Fibroblast of skin of left quadriceps (primary cell): ENCODE measurements at places on chromosomes 1 and 21.

GRCh38 chr1:174008269-174008668 lies 13.9 kb downstream of the RC3H1 start:
- no peak for DNase-seq

DNA sequence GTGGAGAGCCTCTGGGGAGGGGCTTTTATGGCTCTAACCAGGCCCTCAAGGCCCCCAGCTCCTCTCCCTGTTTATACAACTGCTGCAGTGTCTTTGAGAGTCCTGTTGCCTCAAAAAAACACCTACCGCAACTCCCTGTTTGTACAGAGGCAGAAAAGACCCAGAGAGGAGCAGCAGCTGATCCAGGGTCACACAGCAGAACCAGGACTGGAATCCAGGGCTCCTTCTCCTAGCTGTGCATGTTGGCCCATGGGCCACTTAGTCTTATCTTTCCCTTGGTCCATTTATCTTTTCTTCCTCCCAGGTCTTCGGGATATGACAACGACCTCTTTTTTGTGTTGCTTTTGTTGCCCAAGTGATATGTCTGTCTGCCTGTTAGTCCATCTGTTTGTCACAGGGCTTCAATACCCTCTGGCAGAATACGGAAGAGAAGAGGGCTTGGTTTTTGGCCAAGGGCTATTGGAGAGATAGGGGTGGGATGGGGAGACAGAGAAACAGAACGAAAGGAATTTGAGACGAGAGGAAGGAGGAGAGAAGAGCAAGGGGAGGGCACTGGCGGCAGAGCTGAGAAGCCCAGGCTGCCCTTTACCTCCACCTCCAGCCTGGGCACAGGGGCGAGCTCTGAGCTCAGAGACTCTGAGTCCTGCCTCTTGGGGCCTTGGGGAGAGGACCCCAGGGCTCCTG lies 33.5 kb upstream of the WASF2 start:
- DNase-seq, result no peak

DNA sequence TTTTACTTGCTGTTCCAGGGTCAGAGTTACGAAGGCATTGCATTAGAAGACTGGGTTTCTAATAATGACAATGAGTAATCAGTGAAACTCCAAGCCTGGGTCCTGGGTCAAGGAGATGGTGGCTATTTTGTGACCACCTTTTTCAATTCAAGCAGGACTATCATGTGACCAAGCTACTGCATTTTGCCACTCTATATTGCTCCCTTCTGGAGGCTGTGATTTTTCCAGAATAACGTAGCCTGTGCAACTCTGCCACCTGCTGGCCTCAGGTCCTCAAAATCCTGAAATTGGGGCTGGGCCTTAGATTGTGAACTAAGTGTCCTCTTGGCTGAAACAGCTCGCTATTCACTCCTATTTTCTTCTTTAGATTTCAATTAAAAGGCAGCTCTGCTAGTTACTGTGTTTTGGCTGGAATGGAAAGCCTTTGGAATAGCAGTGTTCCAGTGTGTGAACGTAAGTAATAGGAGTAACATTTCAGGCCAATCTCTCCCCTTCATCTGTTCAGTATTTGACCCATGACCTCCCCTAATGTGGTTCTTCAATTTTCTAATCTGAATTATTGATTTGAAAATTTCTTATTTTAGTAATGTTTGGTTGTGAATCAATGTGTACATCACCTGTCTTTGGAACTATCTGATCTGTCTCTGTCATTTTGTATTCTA lies 52.9 kb upstream of the CD46 start:
- DNase-seq, result peak; percentile 32

GRCh38 chr1:111203681-111204200 lies 3.3 kb upstream of the DENND2D start:
- no peak for DNase-seq

DNA sequence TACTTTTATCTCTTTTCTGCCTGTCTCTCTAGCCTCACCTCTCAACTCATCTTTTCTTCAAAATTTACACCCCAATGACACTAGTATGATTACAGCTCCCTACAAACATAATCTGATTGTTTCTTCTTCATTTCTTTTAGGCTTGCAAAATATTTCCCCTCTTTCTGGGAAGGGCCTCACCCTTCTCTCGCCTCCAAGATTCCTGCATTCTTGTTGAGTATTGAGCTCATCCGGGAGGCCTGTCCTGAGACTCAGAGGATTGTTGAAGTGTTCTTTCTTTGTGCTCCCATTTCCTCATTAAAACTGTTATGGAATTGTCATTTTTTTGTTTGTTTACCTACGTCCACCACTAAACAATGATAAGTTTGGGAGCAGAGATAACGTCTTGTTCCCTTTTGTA lies 99.1 kb upstream of the CHRM3 start:
- no peak for DNase-seq

- no peak for DNase-seq
Observed at GRCh38 chr1:173191011-173191705, 16.0 kb downstream of the TNFSF4 start.

- no peak for DNase-seq
Observed at GRCh38 chr21:44874497-44875315, 1.2 kb upstream of the PTTG1IP start.
